ENCODE measurements at places on chromosomes 3 and 15.
A peak's percentile ranks its signal among the peaks of the same experiment; 100 is the strongest.

GRCh38 chr3:105801397-105801796 lies 67.4 kb downstream of the CBLB start:
- no peak for DNase-seq

GRCh38 chr3:191087391-191087790 lies 111.7 kb upstream of the OSTN start:
- no peak for DNase-seq

DNA sequence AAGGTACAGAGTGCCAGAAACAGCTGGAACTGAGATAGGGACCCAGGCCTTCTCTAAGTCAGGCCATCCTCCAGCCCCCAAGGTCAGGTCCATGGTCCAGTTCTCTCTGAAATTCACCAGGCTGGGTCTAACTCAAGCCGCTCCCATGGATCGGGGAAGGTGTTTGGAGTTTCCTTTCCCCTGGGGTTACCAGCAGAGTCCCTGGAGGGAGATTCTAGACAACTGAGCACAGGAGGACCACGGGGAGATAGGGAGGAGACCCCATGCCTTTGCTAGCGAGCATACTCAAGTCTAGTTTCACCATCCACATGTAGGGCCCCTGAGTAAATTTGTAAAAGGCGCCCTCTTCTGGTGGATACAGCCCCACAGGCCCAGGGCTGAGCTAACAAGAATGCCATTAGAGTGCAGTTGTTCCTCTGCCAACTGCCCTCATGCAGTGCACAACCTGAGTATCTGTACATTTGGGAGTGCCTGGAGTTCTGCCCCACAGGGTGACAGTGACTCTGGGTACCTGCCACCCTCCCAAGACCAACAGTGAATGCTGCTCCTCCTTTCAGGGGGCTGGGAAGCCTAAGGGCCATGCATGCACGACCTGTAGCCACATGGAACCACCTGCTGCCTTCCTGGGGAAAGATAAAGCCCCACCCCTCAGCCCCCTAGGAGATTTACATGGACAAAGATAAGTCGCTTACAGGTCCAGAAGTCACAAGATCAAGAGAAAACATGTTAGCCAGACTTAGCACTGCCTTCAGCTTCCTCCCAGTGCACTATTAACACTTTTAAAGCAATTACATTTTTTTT lies 89.0 kb downstream of the IQSEC1 start:
- peak; percentile 50 for DNase-seq

- no peak for DNase-seq
Observed at GRCh38 chr3:171145798-171146197, 119.3 kb upstream of the SLC2A2 start.

DNA sequence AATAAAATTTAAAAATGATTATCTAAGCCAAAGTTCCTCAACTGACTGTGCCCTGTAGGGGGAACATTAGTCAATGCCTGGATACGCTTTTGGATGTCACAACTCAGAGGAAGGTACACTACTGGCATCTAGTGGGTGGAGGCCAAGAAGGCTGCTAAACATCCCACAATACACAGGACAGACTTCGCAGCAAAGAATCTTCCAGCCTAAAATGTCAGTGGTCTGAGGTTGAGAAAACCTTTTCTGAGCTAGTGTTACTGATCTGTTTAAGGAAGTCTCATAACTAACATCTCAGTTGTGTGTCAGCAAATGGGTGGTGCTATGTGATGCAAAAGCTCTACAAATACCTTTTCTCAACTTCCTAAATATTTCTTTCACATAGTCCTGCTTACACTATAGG lies 20.9 kb upstream of the LDHAL6B start:
- no peak for DNase-seq

- no peak for DNase-seq
Observed at GRCh38 chr3:191775451-191776233, 314.7 kb downstream of the PYDC2 start.

DNA sequence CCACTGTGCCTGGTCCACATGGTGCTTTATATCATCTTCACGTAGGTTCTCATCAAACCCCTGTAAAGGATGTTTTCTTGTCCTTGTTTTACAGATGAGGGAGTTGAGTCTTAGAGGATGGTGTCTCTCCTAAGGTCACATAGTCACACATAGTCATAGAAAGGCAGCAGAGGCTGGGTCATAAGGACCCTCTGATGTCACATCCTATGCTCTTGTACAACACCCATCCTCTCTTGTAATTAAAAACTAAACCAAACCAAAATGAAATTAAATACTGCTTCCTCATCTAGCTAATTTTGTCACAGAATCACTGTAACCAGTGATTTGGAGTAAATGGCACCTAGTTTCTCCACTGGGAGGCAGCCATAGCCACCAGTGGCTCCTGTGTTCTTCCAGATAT lies 21.8 kb upstream of the ATP1B3 start:
- no peak for DNase-seq

- no peak for DNase-seq
Observed at GRCh38 chr15:94671858-94672532, 440.6 kb downstream of the MCTP2 start.

- no peak for DNase-seq
Observed at GRCh38 chr15:83474578-83474977, 27.4 kb downstream of the SH3GL3 start.

Data from SHP77 (cell line).